HFFc6 (cell line): ENCODE measurements at places on chromosomes 5 and 9.

DNA sequence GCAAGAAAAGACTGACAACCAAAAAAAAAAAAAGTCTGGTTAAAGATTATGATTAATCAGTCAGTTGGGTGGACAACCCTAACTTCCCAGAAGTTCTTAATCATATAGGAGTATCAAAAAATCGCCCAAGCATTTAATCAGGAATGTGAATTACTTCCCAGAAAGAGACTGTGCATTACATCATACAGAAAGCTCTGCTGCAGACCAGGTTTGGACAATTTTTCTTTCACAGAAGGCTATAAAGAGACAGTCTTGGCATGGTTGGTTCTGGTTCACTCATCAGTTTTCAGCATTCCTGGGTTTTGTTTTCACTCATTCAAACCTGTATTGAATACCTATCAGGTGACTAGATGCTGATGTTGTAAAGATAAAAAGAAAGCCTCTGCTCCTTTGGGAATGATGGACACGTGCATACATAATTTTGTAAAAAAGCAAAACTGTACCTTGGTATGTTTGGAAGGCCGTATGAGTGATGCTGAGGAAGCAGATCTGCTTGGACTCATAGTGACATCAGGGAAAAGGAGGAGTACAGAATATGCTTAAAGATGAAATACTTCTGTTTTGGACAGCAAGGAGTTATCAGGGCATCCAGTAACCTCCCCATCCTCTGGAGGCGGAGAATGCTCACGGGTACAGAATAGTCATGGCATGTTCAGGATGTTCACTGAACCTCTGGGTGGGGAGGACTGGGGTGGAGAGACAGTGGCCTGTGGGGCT is 178.4 kb downstream of the GNA14 start:
- DNase-seq: no peak

- no peak for DNase-seq
These were observed 9.8 kb downstream of the DOCK2 start for GRCh38 chr5:169646856-169647255.

DNA sequence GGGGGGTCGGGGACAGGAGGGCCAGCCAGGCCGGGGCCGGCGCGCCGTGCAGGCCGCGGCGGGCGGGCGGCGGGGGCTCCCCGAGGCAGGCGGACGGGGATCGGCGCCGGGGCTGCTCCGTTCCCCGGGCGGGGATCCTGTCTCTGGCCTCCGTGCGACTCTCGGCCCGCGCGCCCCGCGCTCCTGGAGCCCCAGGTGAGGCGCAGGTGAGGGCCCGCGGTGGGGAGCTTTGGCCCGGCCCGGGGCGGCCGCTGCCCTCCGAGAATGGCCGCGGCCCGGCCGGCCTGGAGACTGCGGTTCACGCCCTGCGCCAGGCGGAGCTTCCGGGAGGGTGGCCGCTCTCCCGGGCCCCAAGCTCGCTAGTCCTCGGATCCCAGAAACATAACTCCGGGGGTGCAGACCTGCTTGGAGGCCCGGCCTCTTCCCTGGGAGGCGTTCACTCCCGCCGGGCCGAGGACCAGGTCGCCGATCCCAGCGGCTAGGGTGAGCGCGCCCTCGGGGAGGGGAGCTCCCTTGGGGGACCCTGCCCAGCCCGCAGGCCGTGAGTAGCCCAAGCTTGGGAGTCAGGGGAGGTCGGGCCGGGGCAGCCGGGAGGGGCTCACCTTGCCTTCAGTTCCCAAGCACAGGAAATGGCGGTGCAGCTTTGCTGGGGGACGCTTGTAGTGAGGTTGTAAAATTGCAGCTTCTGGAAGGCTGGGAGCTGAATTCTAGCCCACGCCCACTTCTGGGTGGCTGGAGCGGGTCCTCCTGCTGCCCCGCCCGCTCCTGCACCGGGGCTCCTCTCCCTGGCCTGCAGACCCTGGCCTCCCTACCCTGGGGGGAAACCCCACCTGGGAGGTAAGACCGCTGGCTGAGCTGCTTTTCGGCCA is 723 bp downstream of the PPP1R26 start:
- no peak for DNase-seq

GRCh38 chr9:26781906-26782305 is 110.7 kb downstream of the CAAP1 start:
- DNase-seq: no peak

DNA sequence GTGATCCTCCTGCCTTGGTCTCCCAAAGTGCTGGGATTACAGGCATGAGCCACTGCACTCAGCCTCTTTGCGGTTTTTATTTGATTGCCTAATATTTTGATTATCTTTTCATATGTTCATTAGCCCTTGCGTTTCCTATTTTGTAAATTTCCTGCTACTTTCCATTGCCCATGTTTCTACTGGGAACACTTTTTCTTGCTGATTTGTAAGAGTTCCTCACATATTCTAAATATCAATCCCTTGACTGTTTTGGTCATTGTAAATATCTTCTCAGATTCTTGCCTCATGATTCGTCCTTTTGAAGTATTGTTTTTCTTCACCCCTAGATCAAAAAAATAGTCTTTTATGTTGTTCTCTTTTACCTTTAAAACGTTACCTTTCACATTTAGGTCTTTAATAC is 37.9 kb upstream of the TTC1 start:
- peak; percentile 60 for DNase-seq

GRCh38 chr9:79917421-79917820 is 345.7 kb downstream of the TLE4 start:
- DNase-seq: no peak

DNA sequence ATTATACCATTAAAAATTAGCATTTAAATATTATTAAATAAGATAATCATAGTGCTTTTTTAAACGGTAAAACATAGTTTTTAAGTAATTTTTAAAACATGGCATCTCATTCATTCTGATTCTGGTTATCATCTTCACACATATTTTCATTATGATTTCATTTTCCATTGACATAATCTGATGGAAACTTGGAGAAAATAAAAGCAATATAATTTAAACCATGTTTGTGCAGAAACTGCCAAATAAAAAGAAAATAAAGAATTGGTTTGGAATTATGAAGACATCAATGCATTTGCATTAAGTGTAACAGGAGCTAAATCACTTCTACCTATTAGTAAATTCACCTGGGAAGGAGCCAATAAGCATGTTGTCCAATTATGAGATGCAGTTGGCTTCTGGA is 490.1 kb upstream of the CD180 start:
- no peak for DNase-seq
